ENCODE measurements at places on chromosomes 1 and 21. TPM values are rescaled to one million over a fixed set of nuclear protein-coding genes. Genes with fewer than 3 reads are reported as not detected.

Gene CLCC1
- total RNA-seq = 22.0 TPM

Gene COL11A1
- total RNA-seq = 9.1 TPM

Gene CFHR4
- total RNA-seq = not detected

Gene SLC66A1
- 15.1 TPM for total RNA-seq

Gene PRAMEF1
- total RNA-seq = not detected

Gene B3GALT2
- 8.8 TPM for total RNA-seq

Gene RAP1A
- total RNA-seq = 27.1 TPM

Gene RORC
- total RNA-seq = 10.2 TPM

Gene NMNAT2
- total RNA-seq = 1.8 TPM

Gene CLCA2
- not detected for total RNA-seq

Gene RPTN
- not detected for total RNA-seq

Gene SEMA6C
- 39.0 TPM for total RNA-seq

Gene METTL18
- total RNA-seq = 7.3 TPM

Gene PLEKHA6
- 43.4 TPM for total RNA-seq

Gene PKLR
- total RNA-seq = 3.3 TPM

Gene COL6A1
- total RNA-seq = 572 TPM

Gene PRKCZ
- 18.8 TPM for total RNA-seq

Gene TMEM125
- 9.1 TPM for total RNA-seq

Gene LRRN2
- 10.2 TPM for total RNA-seq

Gene DAB1
- total RNA-seq = 2.8 TPM

Gene IL19
- total RNA-seq = 0.70 TPM

Gene SH3BGR
- 9.8 TPM for total RNA-seq

Gene C1orf185
- not detected for total RNA-seq

Gene TFAP2E
- total RNA-seq = 0.82 TPM

Gene WNT3A
- total RNA-seq = 0.06 TPM

Gene AADACL4
- 0.82 TPM for total RNA-seq

Gene SELL
- total RNA-seq = 11.6 TPM

Gene SLC9C2
- not detected for total RNA-seq

Gene AADACL3
- not detected for total RNA-seq

Gene RBP7
- total RNA-seq = 27.9 TPM

Measured in metanephros (tissue), 2 donors.